HCEC 1CT (cell line): ENCODE measurements at places on chromosomes 1 and 21.
A peak's percentile ranks its signal among the peaks of the same experiment; 100 is the strongest.

- DNase-seq, result peak; percentile 91
These were observed 87.2 kb upstream of the CNIH3 start for GRCh38 chr1:224528900-224529299.

DNA sequence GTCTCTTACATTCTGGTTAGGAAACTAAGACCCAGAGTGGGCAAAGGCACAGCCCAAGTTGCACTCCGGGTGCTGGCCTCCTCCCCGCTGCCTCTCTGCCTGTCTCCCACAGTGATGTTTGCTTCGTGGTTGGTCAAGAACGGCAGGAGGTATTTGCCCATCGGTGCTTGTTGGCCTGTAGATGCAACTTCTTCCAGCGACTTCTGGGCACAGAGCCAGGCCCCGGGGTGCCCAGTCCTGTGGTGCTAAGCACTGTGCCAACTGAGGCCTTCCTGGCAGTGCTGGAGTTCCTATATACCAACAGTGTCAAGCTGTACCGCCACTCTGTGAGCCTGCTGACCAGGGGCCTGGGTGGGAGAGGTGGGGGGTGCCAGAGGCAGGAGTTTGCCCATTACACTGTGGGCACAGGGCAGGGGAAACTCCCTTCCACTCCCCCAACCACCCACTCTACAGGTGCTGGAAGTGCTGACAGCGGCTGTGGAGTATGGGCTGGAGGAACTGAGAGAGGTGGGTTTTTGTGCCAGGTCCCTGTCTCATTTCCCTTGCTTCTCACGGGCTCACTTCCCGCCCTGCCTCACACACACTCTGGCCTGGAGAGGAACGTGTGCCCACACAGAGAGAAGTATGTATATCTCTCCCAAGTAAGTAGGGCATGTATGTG lies 1.9 kb downstream of the BTBD19 start:
- no peak for DNase-seq

GRCh38 chr1:78619446-78619802 lies 824 bp upstream of the IFI44L start:
- no peak for DNase-seq

- DNase-seq, result peak; percentile 50
These were observed 353.8 kb upstream of the PTBP2 start for GRCh38 chr1:96367791-96368190.

DNA sequence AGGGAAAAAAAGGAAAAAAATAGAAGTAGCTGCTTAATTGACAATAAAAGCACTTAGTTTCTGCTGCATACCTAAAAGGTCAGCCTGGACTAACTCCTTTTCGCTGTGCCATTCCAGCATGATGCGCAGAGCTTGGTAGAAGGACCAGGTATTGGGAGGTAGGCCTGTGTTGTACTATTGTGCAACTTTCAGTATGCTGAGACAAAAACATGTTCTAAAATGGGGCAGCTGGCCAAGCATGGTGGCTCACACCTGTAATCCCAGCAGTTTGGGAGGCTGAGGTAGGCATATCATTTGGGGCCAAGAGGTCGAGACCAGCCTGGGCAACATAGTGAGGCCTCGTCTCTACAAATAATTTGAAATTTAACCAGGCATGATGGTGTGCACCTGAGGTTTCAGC lies 15.0 kb upstream of the SCCPDH start:
- no peak for DNase-seq

DNA sequence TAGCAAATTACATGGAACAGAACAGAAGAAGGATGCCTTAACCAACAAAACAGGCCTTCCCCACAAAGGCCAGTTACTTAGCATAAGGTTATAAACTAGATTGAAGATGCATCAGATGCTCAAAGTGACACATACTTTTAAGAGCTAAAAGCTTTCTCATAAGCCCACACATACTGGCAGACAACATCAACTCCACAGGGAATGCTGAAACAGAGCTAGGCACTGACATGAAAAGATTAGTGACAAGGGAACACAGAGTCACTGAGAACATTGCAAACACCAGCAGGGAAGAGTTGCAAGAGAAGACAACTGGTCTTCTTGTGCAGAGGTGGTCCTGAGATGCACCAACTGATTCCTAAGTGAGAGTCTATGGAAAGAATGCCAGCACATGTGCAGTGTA lies 6.9 kb downstream of the TTC13 start:
- no peak for DNase-seq

GRCh38 chr1:184945678-184946412 lies 28.5 kb downstream of the NIBAN1 start:
- peak; percentile 73 for DNase-seq

- DNase-seq, result peak; percentile 92
These were observed 53.8 kb upstream of the HPDL start for GRCh38 chr1:45272913-45273371.

- DNase-seq, result peak; percentile 78
These were observed 87.1 kb downstream of the BCAR3 start for GRCh38 chr1:93594603-93594880.

DNA sequence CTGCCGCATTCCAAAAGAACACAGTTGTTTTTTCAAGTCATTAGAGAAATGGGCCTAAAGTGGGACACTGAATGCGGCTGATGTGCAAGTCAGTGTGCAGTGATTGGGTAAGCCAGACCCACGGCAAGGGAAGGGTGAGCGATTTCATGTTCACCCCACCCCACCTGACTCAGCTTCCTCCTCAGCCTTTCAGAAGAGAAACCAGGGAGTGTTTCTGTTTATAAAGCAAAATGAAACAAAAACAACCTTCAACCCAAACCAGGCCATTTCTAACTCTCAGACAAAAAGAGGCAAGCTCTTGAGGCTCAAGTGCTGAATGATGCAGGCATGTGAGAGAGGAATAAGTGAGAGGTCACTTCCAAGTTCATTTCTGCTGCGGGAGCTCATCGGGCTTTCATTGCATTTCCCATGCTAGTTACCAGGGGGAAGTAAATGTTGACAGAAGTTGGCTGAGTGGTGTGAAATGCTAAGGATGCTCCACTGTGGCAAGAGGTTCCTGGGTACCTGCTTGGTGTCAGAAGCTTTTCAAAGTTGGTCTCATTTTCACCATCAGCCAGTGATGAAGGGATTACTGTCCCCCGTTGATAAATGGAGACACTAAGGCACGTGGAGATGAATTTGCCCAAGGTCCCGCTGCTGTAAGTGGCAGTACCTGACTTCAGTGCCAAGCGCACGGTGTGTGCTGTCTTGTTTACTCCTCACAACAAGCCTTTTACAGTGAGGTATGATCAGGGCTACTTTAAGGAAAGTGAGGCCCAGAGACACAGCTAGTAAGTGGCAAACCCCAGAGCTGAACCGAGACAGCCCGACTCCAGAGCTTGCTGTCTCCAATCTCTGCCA lies 29.1 kb downstream of the STPG1 start:
- DNase-seq, result peak; percentile 42

DNA sequence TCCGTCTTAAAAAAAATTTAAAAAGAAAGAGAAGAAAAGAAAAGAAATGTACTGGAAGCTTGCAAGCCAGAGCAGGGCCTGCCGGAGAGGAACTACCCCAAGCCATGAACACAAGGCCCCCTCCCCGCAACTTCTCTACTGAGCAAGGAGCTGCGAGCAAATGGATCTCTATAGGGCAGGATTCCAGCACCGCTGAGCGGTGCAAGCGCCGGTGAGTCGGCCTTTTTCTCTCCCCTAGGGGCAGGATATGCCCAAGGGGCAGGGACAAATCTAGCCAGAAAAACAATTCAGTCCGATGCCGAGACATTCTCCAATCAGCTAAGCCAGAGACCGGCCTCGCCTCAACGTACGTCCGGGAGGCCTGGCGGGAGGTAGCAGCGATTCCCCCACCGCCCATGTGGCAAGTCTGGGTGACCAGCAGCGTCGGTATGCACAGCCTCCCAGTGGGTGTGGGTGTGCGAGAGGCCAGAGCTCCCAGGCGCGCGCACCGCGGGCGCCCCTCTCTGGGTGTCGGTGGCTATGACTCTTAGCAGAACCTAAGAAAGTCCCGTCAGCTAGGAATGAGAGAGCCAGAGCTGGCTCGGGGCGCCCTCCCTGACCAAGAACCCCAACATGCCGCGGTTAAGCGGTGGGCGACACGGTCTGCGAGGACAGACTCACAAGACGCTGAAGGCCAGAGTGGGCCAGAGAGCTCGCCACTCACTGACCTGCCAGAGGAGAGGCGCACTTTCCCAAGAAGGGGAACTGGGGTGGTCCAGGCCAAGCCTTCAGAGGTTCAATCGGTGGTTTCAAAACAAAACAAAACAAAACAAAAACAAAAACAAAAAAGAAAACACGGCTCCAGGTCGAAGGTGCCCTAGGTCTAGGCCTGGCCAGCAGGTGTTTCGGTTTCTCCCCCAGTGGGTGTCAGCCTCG lies 1.9 kb downstream of the CSMD2 start:
- peak; percentile 70 for DNase-seq

DNA sequence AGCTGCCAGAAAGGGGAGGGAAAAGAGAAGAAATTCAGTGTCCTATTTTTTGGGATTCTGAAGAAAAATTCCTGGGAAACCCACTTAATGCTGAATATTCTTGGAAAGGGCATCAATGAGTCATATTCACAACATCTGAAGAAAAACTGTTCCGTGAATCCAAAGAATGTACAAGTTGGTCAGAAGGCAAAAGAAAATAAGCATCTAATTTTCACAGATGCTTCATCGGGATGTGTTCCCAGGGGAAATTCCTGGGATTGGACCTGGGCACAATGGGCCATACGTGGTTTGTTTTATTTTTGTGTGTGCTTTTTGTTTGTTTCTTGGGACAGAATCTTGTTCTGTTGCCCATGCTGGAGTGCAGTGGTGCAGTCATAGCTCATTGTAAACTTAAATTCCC lies 112.2 kb downstream of the MAP3K21 start:
- no peak for DNase-seq

- no peak for DNase-seq
These were observed 24.4 kb upstream of the ZC3H12A start for GRCh38 chr1:37449936-37450335.

- DNase-seq, result peak; percentile 65
These were observed 7.6 kb upstream of the ERG start for GRCh38 chr21:38505654-38506523.

- no peak for DNase-seq
These were observed 46.3 kb upstream of the RPL11 start for GRCh38 chr1:23645338-23645737.

DNA sequence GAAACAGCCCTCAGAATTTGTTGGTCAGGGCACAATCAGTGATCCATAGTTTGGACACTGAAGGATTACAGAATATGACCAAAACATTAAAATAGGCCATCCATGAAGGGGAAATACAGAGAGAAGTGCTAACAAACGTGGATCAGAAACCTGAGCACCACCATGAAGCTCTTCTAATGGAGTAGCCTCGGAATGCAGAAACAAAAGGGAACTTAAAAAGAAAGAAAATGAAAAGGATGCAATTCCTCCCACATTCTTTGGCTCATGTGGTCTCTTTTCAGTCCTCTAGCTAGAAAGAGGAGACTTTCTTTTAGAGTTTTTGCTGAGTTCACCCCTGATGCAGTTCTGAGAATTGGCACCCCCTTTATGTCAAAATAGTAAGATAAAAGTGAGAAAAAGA lies 989.8 kb upstream of the B3GALT2 start:
- DNase-seq, result no peak
